Cardiac atrium fibroblast (primary cell): ENCODE measurements at places on chromosomes 16 and 17. TPM values are rescaled to one million over a fixed set of nuclear protein-coding genes. Genes with fewer than 3 reads are reported as not detected.

Gene KRT31
- not detected in 2 replicates for total RNA-seq

Gene QRICH2
- total RNA-seq = 0.65 and 1.4 TPM in 2 replicates

Gene TP53TG3D
- 2.2 TPM in 1 of 2 replicates, not detected in the other for total RNA-seq

Gene IL34
- 4.9 TPM in 1 of 2 replicates, not detected in the other for total RNA-seq

Gene TBX2
- total RNA-seq = 11.2 and 14.7 TPM in 2 replicates

Gene EVPLL
- total RNA-seq = not detected in 2 replicates

Gene RAB26
- not detected in 2 replicates for total RNA-seq

Gene C17orf100
- 1.6 and 2.9 TPM in 2 replicates for total RNA-seq

Gene CRYM
- total RNA-seq = not detected in 2 replicates

Gene HYDIN
- 0.16 and 0.18 TPM in 2 replicates for total RNA-seq

Gene LRRC37A
- total RNA-seq = 1.5 and 3.8 TPM in 2 replicates

Gene CPPED1
- 7.9 and 19.3 TPM in 2 replicates for total RNA-seq

Gene TBC1D3G
- total RNA-seq = not detected in 2 replicates

Gene NR1D1
- 0.81 and 3.4 TPM in 2 replicates for total RNA-seq

Gene BCL7C
- total RNA-seq = 39.0 and 40.1 TPM in 2 replicates

Gene SALL1
- 1.3 and 2.0 TPM in 2 replicates for total RNA-seq

Gene ANKRD40CL
- not detected in 2 replicates for total RNA-seq

Gene UBFD1
- total RNA-seq = 85.2 and 122 TPM in 2 replicates

Gene ST3GAL2
- total RNA-seq = 35.3 and 41.0 TPM in 2 replicates

Gene ZBTB4
- 20.4 and 27.2 TPM in 2 replicates for total RNA-seq

Gene BTBD17
- total RNA-seq = not detected in 2 replicates

Gene ABCC3
- 16.6 and 26.1 TPM in 2 replicates for total RNA-seq

Gene HERPUD1
- total RNA-seq = 146 and 155 TPM in 2 replicates

Gene DLX4
- not detected in 2 replicates for total RNA-seq

Gene RNF135
- total RNA-seq = 11.7 and 12.5 TPM in 2 replicates

Gene RRAD
- total RNA-seq = 0.49 TPM in 1 of 2 replicates, not detected in the other

Gene GALNS
- total RNA-seq = 38.1 and 38.2 TPM in 2 replicates

Gene HASPIN
- total RNA-seq = 1.3 and 1.5 TPM in 2 replicates

Gene TP53TG3B
- total RNA-seq = 0.16 TPM in 1 of 2 replicates, not detected in the other

Gene SEC14L1
- total RNA-seq = 37.0 and 42.3 TPM in 2 replicates

Gene PLD2
- total RNA-seq = 13.9 and 19.5 TPM in 2 replicates

Gene TVP23A
- total RNA-seq = 0.18 TPM in 1 of 2 replicates, not detected in the other

Gene ZNF207
- 91.7 and 101 TPM in 2 replicates for total RNA-seq

Gene KIF18B
- 4.2 and 5.2 TPM in 2 replicates for total RNA-seq

Gene TMED6
- total RNA-seq = not detected in 2 replicates

Gene SMIM36
- total RNA-seq = not detected in 2 replicates

Gene HS3ST3A1
- 0.54 and 2.6 TPM in 2 replicates for total RNA-seq
